ENCODE measurements at places on chromosomes 1 and 21.

DNA sequence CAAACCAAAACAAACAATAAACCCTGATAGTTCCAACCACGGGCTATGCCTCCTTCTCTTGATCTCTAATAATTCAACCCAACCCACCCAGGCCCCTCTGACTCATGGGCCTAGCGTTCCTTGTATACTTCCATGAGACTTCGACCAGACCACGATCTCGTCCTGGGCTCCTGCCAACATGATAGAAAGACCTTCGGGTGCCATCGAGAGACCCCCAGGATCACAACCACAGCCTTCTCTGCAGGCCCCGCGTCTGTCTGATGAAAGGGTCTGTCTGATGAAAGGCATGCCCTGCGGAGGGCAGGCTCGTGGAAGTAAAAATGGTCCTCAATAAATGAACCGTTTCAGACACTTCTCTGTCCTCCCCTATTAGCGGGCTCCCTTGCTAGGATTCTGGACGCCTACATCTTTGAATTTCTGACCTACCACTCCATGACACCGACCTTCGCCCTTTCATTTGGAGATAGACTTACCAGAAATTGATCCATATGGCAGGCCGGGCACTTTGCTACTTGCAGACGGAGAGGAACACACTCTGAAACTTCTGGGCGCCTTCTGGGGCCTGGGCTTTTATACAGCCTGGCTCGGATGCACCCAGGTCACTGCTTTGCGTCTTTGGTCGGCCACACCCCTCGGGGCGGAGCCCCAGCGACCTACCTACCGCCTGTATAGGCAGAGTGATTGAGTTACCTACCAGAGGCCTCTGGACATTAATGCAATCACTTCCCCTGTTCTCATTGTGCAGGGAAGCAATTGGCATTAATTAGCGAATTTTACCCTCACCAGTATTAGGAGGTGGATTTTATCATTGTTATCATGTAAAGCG is 5.3 kb upstream of the KLF18 start:
- DNase-seq: no peak

GRCh38 chr1:193326296-193326695 is 139.9 kb upstream of the B3GALT2 start:
- DNase-seq: no peak

DNA sequence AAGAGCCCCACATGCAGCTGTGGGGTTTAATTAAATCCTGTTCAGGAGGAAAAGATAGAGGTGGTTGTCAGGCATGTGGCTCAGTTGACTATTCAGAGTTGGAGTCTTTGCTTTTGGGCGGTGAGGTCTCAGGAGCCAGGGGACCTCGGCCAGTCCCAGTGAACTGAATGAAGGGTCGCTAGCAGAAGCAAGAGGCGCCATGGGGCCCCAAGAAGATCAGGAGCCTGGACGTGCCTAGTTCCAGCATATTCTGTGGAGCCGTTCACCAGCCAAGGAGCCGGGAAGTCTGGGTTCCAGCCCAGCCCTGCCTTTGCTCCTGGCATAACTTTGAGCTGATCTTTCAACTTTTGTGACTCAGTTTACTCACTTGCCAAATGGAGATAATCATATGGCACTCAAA is 217.7 kb upstream of the IRF2BP2 start:
- no peak for DNase-seq

- no peak for DNase-seq
Measured at GRCh38 chr1:49136738-49137251, 360.1 kb upstream of the BEND5 start.

GRCh38 chr1:7509598-7509997 is 261.5 kb upstream of the VAMP3 start:
- no peak for DNase-seq

GRCh38 chr21:35637431-35637830 is 422.9 kb downstream of the SETD4 start:
- no peak for DNase-seq

Measured in activated CD8-positive, alpha-beta memory T cell treated with anti-CD3 and anti-CD28 coated beads for 24 hours (primary cell).